Keratinocyte (primary cell): ENCODE measurements at places on chromosomes 2 and 18.

GRCh38 chr2:163213661-163214081 lies 375.1 kb upstream of the KCNH7 start:
- DNase-seq = no peak

DNA sequence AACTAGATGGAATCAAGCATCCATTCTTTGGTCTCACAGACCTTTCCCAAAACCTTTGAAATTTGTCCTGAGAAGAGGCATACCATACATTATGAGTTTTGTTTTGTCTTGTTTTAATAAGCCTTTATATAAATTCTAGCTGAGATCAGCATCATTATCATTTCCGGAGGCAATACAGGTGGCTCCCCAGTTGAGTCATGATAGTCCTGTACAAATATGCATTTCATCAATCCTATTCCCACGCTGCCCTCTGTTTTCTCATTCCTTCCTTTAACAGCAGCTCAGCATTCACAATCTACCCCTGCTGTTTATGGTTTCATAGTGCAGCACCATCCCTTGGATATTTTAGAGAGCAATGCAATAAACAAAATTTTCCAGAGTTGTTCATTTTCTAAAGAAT lies 216.7 kb downstream of the TXNL1 start:
- no peak for DNase-seq

DNA sequence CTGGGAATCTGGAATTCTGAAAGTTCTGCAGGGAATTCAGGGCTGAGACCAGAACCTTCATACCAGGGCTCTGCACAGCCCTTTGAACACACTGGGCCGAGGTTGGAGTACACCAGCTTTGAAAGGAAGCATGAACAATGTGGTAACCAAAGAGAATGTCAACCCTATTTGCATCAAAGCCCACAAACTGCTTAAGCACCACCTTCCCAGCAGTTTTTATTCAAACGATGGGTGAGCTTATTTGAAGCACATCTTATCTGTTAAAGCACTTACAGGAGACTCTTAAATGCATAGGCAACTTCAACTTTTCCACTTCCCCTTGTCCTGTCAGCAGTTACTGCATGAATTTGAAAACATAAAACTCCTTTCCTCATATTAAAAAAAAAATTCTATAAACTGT lies 96.6 kb downstream of the TXNL1 start:
- DNase-seq = no peak

DNA sequence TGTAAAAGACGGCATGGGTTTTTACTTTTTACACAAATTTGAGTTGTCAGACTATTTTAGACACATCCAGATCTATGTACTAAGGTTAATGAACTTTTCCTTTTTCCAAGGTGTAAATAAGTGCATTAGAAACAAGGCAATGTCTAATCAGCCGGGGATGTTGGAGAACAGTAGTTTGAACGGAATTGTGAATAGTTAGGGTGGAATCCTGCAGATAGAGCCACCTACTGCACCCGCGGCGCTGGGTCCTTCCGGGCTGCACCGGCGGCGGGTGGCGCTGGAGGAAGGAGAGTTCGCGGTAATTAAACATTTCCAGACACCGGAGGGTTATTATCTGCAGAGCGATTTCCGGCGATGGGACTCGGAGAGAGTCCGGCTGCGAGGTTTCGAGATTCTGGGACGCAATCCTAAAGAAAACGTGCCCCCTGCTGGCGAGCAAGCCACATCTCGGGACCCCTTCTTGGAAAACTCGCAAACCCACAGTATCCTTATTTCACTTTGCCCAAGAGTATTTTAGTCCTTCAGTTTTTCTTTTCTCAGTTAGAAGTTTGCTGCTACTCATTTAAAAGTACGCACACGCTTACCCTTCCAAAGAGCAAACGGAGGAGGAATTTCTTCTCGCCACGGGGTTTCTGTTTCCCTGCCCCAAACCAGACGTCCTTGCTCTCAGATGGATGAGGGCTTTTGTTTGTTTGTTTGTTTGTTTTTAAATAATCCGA lies 4.5 kb upstream of the OSR1 start:
- no peak for DNase-seq

DNA sequence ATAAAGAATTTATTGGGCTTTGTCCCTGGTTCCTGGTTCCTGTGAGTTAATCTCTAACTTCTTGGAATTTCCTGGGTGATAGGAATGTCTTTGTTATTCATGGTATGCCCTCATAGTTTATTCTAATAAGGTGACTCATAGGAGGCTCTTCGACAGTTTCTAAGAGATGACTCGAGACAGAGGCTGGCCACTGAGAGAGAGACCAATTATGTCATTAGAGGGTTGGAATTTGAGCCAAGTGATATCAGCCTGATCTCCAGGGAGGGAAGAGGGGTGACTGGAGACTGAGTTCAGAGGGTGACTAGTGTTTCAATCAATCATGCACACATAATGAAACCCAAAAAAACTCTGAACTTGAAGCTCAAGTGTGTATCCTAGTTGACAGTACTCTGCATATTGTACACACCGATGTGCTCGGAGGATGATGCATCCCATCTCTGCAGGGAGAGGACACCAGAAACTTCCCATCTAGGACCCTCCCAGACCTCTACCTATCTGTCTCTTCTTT lies 185.7 kb downstream of the MTCL1 start:
- peak; percentile 89 for DNase-seq

DNA sequence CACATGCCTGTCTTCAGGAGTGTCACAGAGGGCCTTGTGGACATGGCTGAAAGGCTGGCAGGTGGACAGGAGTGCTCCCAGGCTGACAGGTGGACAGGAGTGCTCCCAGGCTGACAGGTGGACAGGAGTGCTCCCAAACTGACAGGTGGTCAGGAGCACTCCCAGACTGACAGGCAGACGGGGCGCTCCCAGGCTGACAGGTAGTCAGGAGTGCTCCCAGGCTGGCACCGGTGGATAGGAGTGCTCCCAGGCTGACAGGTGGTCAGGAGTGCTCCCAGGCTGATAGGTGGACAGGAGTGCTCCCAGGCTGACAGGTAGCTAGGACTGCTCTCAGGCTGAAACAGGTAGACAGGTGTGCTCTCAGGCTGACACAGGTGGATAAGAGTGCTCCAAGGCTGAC lies 16.6 kb downstream of the ANO7 start:
- DNase-seq = no peak

GRCh38 chr18:78822171-78822948 lies 157.3 kb upstream of the SALL3 start:
- no peak for DNase-seq

DNA sequence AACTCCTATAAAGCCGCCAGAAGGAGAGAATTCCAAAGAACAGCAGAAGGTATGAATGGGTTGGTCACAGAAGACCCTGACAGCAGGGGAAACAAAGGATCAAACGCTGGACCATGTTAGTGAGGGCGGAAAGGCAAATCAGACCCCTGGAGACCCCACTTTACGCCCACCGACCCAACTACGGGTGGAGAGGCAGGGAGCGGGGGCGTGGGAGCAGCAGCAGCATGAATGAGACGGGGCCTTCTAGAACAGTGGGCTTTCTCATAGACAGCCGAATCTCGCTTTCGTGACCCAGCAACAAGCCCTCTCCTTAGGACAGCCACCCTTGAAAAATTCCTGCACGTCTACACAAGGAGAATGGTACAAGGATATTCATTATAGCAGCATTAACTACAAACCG lies 191.0 kb downstream of the HDAC4 start:
- no peak for DNase-seq

DNA sequence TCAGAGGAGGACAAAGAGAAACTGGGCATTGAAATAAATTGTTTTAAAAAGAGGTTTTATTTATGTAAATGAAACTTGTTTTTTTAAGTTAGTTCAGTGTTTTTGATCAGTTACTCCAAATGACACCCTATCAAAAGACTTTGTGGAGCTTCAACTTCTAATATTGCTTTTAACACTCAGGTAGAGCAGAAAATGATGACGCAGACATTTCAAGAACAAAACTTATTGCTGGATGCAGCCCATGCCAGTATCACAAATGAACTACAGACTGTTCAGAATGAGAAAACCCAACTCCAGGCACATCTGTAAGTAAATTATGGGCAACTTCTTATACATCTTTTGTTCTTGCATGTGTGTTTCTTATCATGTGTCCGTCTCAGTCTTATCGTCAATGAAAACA lies 36.4 kb downstream of the CCDC150 start:
- no peak for DNase-seq

DNA sequence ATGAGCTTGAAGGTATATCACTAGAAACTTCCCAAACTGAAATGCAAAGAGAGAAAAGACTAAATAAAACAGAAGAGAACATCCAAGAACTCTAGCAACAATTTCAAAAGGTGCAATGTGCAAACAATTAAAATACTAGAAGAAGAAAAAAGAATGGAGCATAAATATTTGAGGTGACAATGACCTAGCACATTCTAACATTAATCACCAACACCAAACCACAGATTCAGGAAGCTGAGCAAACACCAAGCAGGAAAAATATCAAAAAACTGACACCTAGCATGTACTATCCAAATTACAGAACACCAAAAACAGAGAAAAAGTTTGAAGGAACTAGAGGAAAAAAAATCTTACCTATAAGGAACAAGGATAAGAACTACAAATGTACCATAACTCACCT lies 460.8 kb downstream of the IRS1 start:
- DNase-seq = no peak

GRCh38 chr2:66571918-66572317 lies 137.0 kb downstream of the MEIS1 start:
- DNase-seq = no peak

GRCh38 chr2:240131941-240132650 lies 4.0 kb downstream of the COPS9 start:
- DNase-seq = no peak

DNA sequence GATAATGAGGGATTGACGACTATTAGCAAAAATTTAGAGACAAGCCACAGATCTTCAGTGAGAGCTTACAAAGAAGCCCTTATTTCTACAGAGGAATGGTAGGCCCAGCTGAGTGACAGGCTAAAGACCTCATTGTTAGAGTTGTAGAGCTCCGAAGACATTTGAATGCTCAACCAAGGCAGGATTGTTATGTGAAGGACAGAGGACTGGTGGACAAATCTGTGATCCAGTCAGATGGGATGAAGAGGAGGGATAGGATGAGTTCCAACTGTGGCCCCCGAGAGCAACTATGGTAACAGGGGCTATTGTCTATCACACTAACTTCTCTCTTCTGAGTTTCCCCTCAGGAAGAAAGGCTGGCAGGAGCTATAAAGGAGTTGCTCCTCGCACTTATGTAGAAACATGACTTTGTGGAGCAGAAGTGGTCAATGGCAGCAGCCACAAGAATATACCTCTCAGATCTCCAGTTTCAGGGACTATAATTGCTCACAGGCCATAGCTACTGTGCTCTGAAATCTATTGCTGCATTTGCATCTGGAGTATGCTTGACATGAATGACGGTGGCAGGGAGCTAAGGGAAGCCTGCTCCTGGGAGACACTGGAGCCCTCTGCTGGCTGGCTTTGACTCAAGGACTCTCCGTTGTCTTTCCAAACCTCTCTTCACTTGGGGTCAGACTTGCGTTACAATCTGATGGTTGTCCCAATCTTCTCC lies 50.3 kb upstream of the GREB1L start:
- DNase-seq = no peak

DNA sequence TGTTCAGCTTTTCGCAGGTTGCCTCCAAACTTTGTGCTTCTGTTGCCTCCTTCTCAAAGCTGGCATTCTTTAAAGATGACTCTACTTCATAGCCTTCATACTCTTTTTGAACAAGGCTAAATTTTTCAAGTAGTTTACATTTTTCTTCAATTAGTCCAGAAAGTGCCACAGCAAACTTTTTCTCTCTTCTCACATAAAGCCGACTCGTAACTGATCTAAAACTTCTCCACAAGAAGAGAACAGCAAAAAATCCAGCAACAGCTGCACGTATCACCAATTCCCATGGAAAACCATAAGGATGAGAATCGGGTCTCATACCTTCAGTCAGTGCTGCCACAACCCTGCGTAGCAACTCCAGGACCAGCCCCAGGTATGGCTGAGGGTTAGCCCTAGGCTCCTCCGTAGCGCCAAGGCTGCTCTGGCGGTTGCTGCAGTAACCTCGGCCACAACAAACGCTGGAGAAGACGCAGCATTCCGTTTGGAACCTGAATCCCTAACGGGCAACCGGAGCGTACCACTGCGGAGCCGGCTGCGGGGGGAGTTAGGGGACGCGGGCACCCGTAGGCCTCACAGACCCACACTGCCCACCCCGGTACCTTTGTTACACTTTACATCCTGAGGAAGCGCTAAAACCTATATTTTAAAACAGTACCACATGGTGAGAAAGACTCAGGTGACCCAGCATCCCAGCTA lies at the start of gene CTAGE1:
Gene CTAGE1 (minus strand): TSS at position 420 of the 693 bp plus-strand sequence. CDS start 104 bp downstream, at position 316.
- no peak for DNase-seq

- DNase-seq = no peak
Observed at GRCh38 chr18:9436206-9436929, 38.9 kb upstream of the RALBP1 start.

DNA sequence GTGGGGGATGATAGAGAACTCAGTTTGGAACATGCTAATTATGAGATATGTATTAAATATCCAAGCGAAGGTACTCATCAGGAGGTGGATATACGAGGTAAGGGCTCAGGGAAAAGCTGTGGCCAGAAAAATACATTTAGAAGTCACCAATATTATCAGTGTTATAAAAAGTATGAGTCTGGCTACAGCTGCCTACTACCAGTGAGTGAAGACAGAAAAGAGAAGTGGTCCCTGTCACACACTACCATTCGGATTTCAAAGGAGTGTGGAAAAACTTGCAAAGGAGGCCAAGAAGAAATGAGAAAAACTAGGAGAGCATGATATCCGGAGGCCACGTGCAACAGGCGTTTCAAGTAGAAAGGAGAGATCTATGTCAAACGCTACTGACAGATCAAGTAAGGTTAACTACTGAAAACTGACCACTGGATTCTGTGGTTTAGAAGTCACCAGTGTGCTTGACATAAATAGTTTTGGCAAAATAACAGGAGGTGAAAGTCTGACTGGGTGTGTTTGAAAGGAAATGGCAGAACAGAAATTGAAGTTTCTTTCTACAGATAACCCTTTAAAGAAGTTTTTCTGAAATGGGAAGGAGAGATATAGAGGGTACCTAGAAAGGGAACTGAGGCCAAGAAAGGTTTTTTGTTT lies 118.7 kb upstream of the DNMT3A start:
- no peak for DNase-seq
